Activated naive CD8-positive, alpha-beta T cell treated with anti-CD3 and anti-CD28 coated beads for 36 hours (primary cell): ENCODE measurements at places on chromosomes 4 and X. TPM values are rescaled to one million over a fixed set of nuclear protein-coding genes. Genes with fewer than 3 reads are reported as not detected.

- no peaks in the 10 kb centered on the region for H3K36me3 ChIP-seq
- no peaks in the 10 kb centered on the region for H3K4me1 ChIP-seq
- no peak for DNase-seq
- no peak overlapping the region for H3K4me3 ChIP-seq
- H3K27ac ChIP-seq = no peak overlapping the region
- H3K27me3 ChIP-seq = no peaks in the 10 kb centered on the region
These were observed 295.8 kb downstream of the MAGEB5 start for GRCh38 chrX:26511589-26512363.

DNA sequence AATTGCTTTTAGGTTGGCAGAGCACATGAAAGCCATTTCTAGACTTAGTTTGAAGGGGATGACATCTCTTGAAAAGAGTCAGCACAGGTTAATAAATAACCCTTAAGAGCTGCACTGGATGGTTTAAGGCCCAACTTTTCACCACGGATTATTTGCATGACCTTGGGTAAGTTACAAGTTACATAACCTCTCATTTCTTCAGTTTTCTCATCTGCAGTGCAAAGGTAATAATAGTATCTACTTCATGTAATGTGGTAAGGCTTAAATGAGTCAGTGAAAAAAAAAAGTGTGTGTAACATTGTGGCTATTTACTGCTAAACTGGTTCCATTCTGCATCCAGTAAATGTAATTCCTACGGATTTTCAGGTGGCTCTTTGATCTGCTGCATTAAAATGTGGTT, 715.8 kb downstream of the CCSER1 start:
- no peaks in the 10 kb centered on the region for H3K27me3 ChIP-seq
- no peak overlapping the region for H3K4me3 ChIP-seq
- H3K4me1 ChIP-seq = no peaks in the 10 kb centered on the region
- H3K36me3 ChIP-seq = no peaks in the 10 kb centered on the region

GRCh38 chr4:89506866-89507491, 199.4 kb upstream of the GPRIN3 start:
- H3K4me1 ChIP-seq = peaks cover 15% of the 10 kb centered on the region
- no peak overlapping the region for H3K27ac ChIP-seq
- DNase-seq = no peak
- no peak overlapping the region for H3K4me3 ChIP-seq
- peaks cover 3% of the 10 kb centered on the region for H3K36me3 ChIP-seq

DNA sequence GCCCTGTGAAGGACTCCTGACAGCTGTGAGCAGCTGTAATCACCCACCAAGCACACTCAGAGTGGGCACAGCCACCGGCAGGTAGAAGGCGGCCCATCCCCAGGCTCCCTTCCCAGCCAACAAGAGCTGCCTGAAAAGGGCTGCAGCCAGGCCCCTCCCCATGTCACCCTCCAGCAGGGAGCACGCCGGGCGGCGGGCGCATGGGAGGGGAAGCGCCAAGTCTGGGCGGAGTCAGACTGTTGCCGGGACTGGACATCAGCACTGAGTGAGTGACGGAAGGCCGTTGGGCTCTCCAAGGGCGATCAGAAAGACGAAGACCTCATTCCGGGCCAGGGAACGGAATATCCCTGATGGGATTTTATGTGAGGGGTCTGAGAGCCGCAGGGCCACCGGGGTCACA, 82.1 kb downstream of the PPP2R2C start:
- no peak overlapping the region for H3K27ac ChIP-seq
- H3K27me3 ChIP-seq = peaks cover 12% of the 10 kb centered on the region
- H3K4me3 ChIP-seq = no peak overlapping the region
- no peaks in the 10 kb centered on the region for H3K4me1 ChIP-seq
- H3K36me3 ChIP-seq = no peaks in the 10 kb centered on the region

- no peak for DNase-seq
- no peaks in the 10 kb centered on the region for H3K27me3 ChIP-seq
- no peaks in the 10 kb centered on the region for H3K36me3 ChIP-seq
- H3K4me3 ChIP-seq = no peak overlapping the region
- no peak overlapping the region for H3K27ac ChIP-seq
- H3K4me1 ChIP-seq = peaks cover 10% of the 10 kb centered on the region
These were observed 16.9 kb upstream of the OCIAD1 start for GRCh38 chr4:48813964-48814363.

DNA sequence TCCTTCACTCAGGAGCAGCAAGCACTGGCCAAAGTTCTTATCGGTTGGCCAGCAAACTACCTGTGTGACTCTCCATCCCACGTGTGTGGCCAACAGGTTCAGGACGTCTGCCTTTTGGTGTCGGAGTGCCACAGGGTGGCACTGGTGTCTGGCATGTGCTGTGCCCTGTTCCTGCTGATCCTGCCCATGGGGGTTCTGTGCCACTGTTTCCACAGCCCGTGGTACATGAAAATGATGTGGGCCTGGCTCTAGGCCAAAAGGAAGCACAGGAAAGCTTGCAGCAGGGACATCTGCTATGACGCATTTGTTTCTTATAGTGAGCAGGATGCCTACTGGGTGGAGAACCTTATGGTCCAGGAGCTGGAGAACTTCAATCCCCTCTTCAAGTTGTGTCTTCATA, 4.6 kb upstream of the TLR2 start:
- no peak overlapping the region for H3K4me3 ChIP-seq
- peaks cover 2% of the 10 kb centered on the region for H3K4me1 ChIP-seq
- peaks cover 2% of the 10 kb centered on the region for H3K36me3 ChIP-seq
- peaks cover 27% of the 10 kb centered on the region for H3K27me3 ChIP-seq
- no peak overlapping the region for H3K27ac ChIP-seq
- no peak for DNase-seq

GRCh38 chr4:159158083-159158617, 55.3 kb downstream of the RAPGEF2 start:
- no peak overlapping the region for H3K27ac ChIP-seq
- no peak for DNase-seq
- no peaks in the 10 kb centered on the region for H3K36me3 ChIP-seq
- H3K4me1 ChIP-seq = peaks cover 20% of the 10 kb centered on the region

DNA sequence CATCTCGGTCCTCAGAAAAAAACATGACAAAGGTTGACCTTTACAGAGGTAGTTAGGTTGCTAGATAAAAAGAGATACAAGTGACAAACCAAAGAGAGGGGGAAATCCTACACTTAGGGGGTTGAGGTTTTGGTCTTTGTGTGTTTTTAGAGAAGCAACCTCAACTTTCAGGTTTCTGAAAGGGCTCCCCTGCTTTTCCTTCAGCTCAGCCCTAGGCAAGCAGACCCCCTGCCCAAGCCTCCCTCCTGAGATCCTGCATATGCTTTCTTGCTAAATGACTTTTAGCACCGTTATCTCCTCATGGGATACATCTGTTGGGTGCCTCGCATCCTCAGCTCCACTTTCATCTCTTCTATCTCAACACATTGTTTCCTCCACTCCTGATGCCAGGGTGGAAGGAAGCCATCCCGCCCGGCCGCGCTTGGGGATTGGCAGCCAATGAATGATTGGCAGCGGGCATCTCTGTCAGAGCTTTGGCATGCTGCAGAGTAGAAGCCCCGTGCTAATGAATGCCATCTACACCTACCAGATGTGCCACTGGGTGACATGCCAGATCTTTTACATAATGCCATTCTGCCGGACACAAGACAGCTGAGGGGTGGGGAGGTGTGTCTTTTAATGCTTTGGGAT, 15.0 kb upstream of the PRDM8 start:
- H3K4me1 ChIP-seq = peaks cover 50% of the 10 kb centered on the region
- peak overlapping the region; percentile 61 for H3K4me3 ChIP-seq
- H3K27ac ChIP-seq = peak overlapping the region; percentile 85
- H3K27me3 ChIP-seq = peaks cover 23% of the 10 kb centered on the region
- peaks cover 17% of the 10 kb centered on the region for H3K36me3 ChIP-seq

DNA sequence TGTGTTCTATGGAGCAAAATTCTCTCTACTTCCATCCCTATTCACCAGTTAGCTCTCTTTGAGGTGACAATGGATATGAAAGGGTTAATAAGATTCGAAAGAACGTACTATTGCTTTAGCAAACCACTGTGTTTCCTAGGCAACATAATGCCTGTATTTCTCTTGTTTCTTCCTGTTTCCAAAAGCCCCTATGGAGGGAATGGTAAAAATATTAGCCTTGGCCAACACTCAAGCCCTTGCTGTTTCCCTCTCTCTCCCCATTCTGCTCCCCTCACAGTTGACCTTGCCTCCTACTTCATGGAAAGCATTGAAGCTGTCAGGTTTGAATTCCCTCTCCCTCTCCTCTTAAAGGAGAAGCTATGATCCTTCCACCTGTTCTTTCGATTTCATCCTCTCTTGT, 9.6 kb upstream of the PGRMC1 start:
- H3K36me3 ChIP-seq = no peaks in the 10 kb centered on the region
- peaks cover 24% of the 10 kb centered on the region for H3K27me3 ChIP-seq
- H3K27ac ChIP-seq = no peak overlapping the region

DNA sequence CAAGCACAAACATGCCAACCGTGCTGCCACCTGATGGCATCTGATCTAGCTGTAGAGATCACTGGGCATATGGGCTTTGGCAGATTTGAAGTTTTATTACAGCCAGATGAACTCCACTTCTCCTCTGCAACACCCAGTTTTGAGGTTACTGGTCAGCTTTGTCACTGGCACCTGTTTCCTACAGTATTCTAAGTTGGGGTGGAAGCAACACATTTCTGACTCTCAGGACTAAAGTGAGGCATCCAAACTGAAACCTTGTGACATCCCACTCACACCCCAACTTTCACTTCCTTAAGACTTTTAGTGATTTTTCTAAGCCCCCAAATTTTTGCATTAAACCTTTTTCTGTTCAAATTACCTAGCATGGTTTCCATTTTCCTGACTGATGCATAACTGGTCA, 115.1 kb upstream of the PCDH18 start:
- no peak for DNase-seq
- H3K4me3 ChIP-seq = no peak overlapping the region
- H3K4me1 ChIP-seq = no peaks in the 10 kb centered on the region
- H3K27me3 ChIP-seq = no peaks in the 10 kb centered on the region

GRCh38 chr4:98739751-98740150, 81.3 kb upstream of the TSPAN5 start:
- peaks cover 4% of the 10 kb centered on the region for H3K4me1 ChIP-seq
- H3K27ac ChIP-seq = no peak overlapping the region
- H3K4me3 ChIP-seq = no peak overlapping the region
- no peaks in the 10 kb centered on the region for H3K36me3 ChIP-seq
- DNase-seq = no peak

The USP17L20 gene
- not detected for total RNA-seq

The HS6ST2 gene
- total RNA-seq = 0.39 TPM

The ARHGAP24 gene
- total RNA-seq = 0.62 TPM

The HTR2C gene
- total RNA-seq = not detected

The GLUD2 gene
- 0.14 TPM for total RNA-seq

The SHROOM2 gene
- total RNA-seq = not detected

The SHROOM4 gene
- total RNA-seq = not detected
